ENCODE measurements at places on chromosomes 4 and X.

DNA sequence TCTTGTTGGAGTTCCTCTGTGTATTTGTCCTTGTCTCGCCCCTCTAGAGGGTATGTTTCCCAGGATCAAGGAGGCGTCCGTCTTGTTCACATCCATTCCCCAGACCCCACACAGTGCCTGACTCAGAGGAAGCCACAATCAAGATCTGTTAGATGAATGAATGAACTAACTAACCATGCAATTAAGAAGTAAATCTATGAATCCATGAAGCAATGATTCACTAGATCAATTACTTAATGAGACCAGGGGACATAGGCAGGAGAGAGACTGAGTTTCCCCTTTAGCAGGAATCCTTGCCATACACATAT lies 11.9 kb downstream of the BLOC1S4 start:
- no peak for DNase-seq

DNA sequence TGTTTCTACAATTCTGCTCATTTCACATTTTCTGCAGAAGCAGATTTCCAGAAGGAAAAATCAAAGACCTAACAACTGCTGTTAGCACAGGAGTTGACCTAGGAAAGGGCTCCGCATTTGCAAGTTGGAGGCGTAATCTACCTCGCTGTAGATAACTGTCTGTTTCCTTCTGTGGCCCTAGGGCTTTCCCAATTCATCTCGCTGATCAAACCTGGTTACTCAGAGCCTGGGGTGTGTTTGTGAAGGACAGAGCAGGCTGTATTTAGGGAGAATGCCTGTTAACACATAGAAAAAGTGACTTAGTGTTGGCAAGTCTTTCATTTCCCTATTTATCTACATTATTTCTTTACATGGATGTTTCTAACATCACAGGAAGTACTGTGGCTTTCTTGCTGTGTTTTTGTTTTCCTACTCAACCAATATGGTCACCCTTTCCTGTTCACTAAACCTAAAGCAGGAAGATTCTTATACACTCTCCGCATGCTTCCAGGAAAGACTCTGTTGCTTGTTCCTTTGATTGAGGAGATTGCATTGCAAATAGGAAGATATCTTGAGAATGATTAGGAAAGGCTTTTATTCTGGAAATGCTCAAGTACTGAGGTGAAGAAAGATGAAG lies 40.5 kb downstream of the AGA start:
- DNase-seq = no peak

GRCh38 chr4:184750926-184751584 lies 17.2 kb upstream of the CENPU start:
- DNase-seq = no peak

- no peak for DNase-seq
Observed at GRCh38 chr4:95362906-95363558, 185.7 kb downstream of the UNC5C start.

DNA sequence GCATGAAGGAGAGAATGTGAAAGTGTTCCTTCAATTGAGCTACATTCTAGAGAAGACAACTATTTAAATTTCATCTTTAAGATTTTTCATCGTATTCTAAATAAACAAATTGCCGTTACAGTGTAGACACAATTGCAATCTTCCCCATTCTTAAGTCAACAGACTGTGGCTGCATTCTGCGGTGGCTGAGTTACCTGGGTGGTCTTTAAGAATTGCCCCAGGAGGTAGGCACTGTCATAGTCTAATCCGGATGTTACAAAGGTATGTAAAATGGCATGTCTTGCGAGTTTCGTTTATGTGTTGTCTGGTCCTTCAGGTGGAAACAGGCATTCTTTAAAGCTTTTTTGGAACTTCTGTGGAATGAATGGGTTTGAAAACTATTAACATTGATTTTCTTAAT lies 586.1 kb upstream of the PITX2 start:
- no peak for DNase-seq
